ENCODE measurements at places on chromosomes 3 and 15.

DNA sequence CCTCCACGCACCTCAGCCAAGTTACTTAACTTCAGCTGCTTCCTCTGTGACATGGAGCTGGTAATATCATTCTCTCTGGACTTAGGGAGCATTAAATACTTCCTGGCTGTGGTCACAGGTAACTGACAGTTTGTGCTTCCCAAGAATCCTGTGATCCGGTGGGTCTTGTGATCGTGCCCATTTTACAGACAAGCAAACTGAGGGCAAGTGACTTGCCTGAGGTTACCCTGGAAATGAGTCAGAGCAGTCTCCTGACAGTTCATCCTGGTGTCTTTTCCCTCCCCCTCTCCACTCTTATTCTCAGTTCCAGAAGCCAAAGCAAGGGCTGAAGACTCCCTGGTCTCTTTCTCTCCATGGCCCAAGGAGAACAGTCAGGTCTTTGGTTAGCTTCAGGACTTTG, 35.9 kb downstream of the ACAN start:
- no peak for DNase-seq

GRCh38 chr15:56385908-56386307, 20.7 kb downstream of the TEX9 start:
- DNase-seq: no peak

GRCh38 chr3:197718891-197719290, 17.8 kb downstream of the RUBCN start:
- no peak for DNase-seq

DNA sequence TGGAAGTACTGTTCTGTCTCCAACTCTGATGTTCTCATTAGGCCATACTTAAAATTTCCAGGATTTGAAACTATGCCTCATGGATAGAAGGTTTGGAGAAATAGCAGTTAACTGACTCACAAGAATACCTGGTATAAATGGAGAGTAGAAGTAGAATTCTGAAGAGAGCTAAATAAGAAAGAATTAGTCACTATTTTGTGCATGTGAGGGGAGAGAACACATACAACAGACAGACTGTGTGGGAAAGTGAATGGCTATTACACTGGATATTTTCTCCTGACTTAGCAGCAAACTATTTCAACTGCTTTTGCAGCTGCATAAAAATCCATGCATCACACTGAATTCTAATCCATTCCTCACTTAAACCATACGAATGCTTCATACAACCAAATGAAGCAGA, 71.3 kb downstream of the C3orf70 start:
- DNase-seq: no peak

DNA sequence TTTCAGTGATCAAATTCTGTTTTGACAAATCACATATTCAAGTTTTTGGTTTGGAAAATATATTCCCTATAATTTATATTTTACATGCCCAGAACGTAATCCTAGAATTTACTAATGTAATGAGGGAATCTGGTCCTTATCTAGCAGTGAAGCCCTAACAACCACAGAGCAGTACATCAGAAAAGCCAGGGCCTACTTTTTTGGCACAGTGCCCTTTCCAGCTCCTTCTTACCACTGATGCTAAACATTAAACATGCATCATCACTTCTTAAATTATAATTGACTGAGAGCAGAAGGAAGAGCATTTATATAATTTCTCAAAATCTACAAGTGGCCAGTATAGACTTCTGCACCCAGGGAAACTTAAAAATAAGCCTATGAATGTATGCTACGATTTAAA, 66.7 kb downstream of the FBXL22 start:
- DNase-seq: no peak

GRCh38 chr3:184552296-184552695, 9.3 kb upstream of the EPHB3 start:
- DNase-seq: no peak

DNA sequence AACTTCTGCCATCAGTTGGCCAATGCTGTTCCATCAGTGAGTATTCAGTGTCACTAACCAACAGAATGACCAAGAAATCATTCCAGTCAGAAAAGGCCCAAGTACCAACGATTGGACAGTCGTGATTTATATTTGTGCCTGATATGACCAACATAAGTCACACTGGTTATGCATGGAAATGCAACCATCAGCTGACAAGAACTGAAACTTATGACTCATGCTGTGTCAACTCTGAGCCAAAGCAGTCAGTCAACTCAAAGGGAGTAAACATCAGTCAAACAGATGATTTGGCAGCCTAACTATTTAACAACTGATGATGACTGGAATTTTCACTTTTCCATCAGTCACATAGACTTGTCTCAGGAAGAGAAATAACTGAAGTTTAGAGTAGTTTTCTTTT, 142.4 kb downstream of the ANXA2 start:
- no peak for DNase-seq

DNA sequence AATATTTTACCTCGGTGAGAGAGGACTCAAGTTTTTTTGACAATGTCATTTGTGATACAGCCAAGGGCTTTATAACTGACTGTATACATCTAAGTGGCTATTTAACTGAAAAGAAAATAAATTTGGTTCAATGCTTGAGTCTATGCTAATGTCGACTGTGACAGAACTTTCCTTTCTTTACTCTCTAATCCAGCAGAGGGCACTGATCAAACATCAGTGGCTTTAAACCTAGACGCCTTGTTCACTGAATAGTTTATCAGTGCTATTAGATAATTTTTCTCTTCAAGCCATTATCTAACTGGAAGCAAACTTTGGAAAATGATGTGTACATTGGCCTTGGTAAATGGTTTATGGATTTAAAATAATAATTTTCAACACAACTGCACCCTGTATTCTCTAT, 285.1 kb downstream of the CHL1 start:
- DNase-seq: no peak

- no peak for DNase-seq
These were observed 42.0 kb upstream of the MEIS2 start for GRCh38 chr15:37142371-37142770.

GRCh38 chr3:99780749-99781148, 36.9 kb upstream of the CMSS1 start:
- DNase-seq: no peak

- no peak for DNase-seq
These were observed 283.1 kb downstream of the XXYLT1 start for GRCh38 chr3:194987571-194988494.

DNA sequence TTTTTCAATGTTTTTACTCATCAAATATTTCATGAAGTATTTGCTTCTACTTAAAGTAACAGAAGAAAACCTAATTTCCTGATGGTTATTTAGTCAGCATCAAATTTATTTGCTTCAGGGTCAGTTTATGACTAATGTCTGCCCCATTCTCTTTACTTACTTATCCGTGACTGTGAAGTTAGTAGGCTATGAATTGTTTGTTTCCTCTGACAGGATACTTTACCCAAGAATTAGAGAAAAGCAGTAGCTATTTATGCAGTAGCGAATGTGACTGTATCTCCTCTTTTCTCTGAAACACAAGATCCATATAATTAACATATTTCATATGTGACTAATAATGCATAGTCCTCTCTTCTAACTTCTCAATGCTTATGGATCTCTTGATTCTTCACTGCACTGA, 329.9 kb upstream of the ROBO1 start:
- DNase-seq: no peak

DNA sequence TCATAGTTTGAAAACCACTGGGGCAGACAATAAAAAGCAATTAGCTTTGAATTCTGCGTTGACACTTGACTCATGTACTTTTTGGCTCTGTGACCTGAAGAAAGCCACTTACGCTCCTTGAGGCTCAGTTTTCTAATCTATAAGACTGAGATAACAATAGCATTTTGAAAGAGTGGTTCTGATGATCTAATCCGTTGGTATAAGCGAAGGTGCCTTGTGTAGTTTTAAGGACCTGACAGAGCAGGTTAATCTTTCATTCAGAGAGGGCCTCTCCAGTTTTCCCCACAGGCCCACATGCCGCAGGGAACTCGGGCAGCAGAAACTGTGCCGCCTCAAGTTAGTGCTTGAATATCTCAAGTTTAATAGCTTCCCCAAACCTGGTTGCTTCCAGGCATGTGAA, 306.0 kb upstream of the GBE1 start:
- DNase-seq: no peak

DNA sequence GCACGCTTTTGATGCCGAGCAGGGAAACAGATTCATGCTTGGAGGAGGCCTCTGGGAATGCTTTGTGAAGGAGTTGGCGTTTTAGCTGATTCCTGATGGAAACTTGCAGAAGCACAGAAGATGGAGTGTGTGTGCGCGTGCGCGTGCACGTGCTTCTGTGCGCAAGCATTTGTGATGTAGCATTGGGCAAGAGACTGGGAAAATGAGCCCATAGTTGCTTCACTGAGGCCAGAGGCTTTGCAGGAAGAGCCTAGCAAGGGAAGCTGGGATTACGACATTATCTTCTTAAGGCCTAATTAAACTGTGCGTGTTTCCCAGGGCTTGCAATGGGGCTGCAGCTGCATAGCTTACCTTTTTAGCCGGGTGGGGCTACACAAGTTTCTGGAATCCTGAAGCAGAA, 18.1 kb upstream of the AGBL1 start:
- no peak for DNase-seq

DNA sequence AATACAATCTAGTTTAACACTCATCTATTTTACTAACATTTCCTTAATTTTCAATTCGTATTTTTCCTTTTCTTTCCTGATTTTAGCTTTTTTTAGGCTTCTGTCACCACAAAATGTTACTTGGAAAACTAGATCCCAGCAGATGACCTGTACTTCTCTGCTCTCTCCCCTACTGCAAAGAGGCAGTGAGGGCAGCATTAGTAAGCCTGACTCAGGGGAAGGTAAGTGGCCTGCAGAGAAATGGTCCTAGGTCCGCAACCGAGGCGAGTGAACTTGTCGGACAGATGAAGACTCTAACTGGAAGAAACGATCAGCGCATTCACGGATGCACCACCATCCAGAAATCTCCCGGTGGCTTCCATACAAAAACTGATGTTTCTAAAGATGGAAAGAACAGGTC, 20.4 kb downstream of the TMEM43 start:
- no peak for DNase-seq

- no peak for DNase-seq
These were observed 15.8 kb upstream of the ALDH1A3 start for GRCh38 chr15:100863796-100864267.

DNA sequence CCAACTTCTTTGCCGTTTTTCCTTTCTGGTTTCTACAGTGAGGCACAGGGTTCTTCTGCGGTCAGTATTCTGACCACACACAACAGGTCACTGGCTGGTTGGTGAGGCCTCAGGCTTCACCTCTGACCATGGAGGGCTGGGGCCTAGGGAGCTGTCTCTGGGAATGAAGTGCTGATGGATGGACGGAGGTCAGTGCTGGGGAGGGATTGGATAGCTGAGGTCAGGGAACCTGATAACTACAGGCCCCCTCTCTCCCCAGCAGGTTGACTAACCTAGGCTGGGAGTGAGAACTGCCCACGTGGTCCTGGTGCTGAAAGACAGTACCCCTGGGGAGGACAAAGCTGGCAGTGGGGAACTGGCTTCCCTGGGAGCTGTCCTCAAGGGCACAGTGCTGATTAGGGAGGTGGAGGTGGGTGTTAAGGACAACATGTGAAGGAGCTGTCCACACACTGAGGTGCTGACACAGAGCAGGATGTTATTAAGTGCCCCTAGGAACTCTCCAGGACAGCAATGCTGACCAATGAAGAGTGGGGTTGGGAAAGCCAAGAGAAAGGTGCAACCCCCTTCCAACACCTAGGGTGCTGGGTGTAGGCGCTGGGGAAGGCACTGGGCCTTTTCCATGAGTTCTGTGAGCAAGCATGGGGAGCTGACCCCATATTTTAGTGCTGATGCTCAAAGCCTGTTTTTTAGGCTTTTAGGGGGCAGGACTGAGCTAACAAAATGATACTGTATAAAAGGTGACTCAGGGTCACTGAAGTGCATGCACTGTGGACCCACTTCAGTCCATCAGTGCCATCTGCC, 45.2 kb downstream of the ATP2B2 start:
- no peak for DNase-seq

- DNase-seq: no peak
These were observed 61.9 kb downstream of the EIF3J start for GRCh38 chr15:44598892-44599291.

DNA sequence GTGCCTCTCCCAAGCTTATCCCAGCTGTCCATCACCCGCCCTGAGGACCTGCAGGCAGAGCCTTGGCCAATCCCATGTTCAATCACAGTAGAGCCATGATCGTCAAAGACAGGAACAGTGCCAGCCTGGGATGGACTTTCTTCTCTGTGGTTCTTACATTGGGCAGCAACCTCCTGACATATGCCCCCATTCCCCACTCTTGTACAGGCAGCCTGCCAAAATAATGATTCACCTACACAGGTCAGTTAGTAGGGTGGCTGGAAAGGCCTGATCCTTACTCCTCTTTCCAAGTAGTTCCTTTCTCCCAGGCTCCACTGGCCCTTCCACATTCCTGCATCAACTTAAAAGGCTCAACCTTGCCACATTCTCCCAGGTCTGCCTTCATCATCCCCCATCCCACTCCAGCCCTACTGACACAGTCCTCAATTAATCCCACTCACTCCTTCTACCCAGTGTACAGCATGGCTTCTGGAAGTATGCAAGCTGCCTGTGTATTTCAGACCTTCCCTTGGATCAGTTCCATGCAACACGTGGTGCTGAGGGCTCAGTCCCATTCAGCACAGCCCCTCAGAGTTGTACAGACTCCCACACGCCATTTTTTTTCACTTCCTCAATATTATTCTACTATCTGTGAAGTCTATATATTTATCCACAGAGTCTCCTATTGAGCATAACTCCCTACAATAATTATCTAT, 189.8 kb downstream of the NTRK3 start:
- no peak for DNase-seq

DNA sequence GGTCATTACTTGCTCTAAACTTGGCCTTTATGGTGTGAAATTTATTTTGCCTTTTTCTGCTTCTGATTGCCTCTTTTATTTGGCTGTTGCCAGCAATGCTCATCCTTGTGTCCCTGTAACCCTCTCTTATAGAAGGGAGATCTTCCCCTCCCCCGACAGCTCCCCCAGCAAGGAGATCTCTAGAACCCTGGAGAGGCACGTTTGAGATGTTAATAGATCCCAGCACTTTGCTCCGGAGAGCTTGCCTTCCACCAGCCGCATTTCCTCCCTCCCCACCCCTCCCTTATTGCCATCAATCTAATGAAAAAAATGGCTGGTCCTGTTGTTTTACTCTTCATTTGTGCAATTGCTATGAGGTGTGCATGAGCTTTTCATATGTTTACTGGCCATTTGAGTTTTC, 18.2 kb downstream of the TRIM71 start:
- DNase-seq: no peak

GRCh38 chr15:80639168-80639555, 55.9 kb upstream of the ABHD17C start:
- DNase-seq: no peak

- DNase-seq: no peak
These were observed 50.7 kb upstream of the POLR2M start for GRCh38 chr15:57655809-57656208.

DNA sequence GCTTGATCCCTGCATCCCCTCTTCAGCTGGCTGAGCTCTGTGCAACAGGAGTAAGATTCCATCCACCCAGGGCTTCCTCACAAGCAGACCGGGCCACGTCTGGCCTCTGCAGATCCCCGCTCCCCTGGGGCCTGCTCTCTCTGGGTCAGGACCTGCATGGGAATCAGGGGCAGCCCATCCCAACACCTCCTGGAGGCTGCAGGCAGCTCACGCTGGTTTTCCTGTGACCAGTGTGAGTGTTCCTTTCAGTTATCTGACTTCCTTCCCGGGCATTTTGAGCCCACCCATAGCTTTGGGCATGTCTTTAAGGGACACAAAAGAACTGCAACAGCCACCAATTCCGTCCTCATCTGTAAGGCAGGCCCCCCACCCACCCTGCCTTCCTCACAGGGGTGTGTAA, 16.3 kb downstream of the NUP210 start:
- no peak for DNase-seq
